Progenitor cell of endocrine pancreas (in vitro differentiated cells): ENCODE measurements at places on chromosomes 2 and 18.

- no peak for DNase-seq
These were observed 253.1 kb upstream of the SALL3 start for GRCh38 chr18:78726326-78727056.

GRCh38 chr2:66560683-66561082 is 125.8 kb downstream of the MEIS1 start:
- no peak for DNase-seq

GRCh38 chr2:2689306-2689705 is 358.2 kb upstream of the MYT1L start:
- DNase-seq: no peak

DNA sequence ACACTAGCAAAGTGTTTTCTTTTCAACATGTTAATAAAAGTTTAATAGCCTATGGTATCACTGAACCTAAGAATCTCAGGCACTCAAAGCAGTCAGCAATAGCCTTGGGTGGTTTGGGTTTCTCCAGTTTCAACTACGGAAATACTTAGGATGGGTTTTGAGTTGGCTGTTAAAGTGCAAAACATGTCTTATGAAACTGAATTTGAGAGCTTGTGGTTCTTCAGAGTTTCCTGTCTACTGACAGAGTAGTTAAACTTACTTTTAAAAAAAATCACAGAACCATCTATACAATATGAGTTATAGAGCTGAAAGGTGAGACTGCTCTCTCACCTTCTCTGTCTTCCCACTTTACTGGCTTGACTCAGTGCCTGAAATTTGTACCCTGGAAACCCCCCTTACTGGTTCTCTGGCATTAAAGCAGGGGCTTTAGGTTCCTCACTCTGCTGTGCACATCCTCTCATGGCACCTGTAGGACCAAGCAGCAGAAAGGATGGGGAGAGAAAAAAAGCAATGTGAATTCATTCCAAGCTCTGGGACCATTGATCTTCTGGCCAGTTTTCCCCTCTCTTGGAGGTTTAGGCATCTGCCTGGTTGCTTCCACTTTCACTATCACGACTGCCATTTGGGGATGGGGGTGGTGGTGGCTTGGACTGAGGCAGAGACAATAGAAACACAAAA is 18.1 kb downstream of the CCDC141 start:
- no peak for DNase-seq
